HS-27A (cell line): ENCODE measurements at places on chromosomes 4 and X.

DNA sequence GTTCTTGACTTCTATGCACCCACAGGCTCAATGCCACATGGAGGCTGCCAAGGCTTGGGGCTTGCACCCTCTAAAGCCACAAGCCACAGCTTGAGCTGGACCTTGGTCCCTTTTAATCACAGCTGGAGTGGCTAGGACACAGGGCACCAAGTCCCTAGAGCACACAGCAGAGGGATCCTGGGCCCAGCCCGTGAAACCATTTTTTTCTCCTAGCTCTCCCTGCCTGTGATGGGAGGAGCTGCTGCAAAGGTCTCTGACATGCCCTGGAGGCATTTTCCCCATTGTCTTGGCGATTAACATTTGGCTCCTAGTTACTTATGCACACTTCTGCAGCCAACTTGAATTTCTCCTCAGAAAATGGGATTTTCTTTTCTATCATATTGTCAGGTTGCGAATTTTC lies 410.9 kb downstream of the GRID2 start:
- DNase-seq = no peak

DNA sequence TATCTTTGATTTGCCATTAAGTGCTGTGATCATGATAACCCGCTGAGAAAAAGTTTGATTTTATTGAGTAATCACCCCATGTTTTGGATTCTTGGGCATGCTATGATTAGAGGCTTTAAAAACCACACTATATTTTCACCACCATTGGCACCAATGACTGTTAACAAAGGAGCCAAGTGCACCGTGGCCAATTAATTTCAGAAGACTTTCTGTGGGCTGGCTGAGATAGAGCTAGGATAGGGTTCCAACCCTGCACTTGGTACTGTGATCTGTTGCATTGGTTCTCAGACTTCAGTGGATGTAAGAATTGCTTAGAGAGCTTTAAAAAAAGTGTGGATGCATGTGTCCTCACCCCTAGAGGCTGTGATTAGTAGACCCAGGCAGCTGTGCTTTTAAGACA lies 32.4 kb downstream of the OCRL start:
- DNase-seq = no peak

DNA sequence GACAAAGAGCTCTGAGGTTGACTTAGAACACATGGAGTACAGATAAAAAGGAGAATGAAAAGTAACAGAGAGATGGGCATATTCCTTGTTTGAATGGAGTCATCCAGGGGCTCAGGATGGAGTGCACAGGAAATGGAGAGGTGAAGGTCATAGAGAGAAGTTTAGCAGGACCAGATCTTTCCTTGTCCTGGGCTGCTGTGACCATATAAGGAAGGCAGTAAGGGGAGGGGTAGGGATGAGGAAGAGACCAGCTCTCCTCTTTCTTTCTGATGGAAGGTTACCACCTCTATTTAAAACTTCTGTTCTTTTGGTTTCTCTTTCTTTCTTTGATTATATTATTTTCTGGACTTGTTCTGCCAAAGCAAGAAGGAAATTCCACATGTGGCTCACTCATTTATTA lies 27.0 kb downstream of the AR start:
- DNase-seq = no peak

DNA sequence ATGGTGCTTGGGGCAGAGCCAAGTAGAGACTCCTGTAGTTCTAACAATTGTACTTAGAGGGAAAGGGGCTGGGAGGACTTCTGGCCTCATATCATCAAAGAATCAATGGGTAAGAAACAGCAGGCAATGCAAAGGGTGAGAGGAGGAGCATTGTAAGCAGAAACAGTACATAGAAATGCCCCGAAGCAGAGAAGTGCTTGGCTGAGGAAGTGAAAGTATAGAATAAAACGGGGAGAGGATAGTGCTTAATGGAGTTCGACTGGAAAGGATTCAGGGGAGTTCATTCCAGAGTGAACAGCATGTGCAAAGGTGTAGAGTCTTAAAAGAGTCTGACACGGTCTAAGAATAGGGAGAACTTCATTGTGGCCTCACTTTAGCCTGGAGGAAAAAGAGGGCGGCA lies 103.0 kb downstream of the SYNPO2 start:
- DNase-seq = no peak

DNA sequence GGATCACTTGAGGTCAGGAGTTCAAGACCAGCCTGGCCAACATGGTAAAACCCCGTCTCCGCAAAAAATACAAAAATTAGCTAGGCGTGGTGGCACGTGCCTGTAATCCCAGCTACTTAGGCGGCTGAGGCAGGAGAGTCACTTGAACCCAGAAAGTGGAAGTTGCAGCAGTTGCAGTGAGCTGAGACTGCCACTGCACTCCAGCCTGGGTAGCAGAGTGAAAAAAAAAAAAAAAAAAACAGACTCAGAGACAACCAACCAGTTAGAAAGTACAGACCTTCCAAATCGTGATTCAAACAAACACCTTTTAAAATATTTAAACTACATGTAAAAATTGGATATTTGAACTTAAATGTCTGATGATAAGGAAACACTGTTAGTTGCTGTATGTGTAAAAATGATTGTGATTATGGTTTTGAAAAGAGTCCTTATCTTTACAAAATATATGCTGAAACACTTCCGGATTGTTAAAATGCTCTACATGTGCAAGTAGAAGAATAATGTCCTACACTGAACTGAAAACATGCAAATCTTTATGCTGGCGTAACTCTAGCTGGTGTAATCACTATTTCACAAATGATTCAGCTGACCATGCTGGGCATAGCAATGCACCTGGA lies 37.8 kb downstream of the SH3KBP1 start:
- DNase-seq = no peak

- DNase-seq = no peak
Measured at GRCh38 chrX:80602036-80602860, 182.0 kb downstream of the TENT5D start.

DNA sequence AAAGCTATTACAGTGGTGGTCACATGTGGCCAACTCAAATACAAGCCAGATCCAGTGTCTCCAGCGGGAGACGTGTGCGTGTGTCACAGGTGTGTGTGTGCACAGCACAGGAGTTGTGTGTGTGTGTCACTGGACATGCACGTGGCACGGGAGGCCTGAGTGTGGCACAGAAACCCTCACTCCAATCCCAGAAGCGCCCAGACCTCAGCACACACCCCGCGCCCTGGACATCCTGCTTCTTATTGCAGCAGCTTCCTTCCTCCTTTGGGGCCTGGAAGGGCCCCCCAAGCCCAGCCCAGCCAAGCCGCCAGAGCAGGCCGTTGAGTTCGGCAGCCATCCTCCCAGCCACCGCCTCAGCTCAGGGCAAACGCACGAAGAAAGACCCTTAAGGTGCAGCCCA lies 37.9 kb downstream of the ACOX3 start:
- DNase-seq = no peak

- no peak for DNase-seq
Measured at GRCh38 chr4:38177641-38178391, 217.6 kb downstream of the PTTG2 start.

DNA sequence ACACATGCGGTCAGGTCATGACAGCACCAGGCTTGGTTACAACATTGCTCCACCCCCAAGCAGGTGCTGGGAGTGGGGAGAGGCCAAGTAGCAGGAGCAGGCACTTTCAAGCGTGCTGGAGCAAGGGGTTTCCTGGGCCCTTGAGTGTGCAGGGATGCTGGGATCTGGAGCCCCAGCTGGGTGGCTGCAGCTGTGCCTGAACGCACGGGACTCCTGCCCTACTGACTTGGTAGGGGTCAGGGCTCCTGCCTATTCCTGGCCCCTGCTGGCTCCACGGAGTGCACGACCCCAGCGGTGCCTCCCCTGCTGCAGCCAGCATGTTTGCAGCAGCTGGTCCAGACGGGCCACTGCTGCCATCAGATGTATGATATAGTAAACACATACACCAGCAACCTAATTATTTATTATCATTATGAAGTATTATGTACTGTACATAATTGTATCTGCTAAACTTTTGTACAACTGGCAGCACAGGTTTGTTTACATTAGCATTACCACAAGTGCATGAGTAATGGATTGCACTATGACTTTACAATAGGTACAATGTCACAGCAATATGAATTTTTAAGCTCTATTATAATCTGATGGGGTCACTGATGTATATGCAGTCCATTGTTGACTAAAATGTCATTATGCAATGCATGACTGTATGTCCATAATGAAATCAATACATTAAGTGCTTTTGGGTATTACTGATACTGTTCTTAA lies 620.6 kb downstream of the RAPGEF2 start:
- no peak for DNase-seq

- no peak for DNase-seq
Measured at GRCh38 chrX:122625821-122626220, 558.3 kb upstream of the GRIA3 start.

- no peak for DNase-seq
Measured at GRCh38 chr4:155931634-155932033, 22.0 kb downstream of the CTSO start.

DNA sequence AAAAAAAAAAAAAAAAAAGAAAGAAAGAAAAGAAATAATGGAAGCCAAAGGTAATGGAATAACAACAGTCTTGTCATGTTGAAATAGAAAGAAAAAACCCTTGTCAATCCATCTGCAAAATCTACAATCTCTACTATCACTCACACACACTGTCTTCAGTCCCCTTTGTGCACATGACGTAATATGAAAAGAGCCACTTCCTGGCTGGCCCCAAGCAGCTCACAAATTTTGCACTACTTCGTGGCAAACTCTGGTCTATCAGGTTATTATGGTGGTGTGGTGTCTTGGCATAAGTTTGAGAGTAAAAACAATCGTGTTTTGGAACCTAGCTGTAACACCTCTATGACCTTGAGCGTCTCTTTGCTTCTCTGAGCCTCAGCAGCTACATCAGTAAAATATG lies 8.3 kb upstream of the AFAP1 start:
- no peak for DNase-seq

- no peak for DNase-seq
Measured at GRCh38 chrX:72254816-72255215, 16.0 kb upstream of the ERCC6L start.

- no peak for DNase-seq
Measured at GRCh38 chr4:55819634-55820033, at the start of gene EXOC1L. TSS of gene EXOC1L (plus strand) at chr4:55819790. CDS start at chr4:55820027, 237 bp downstream.

GRCh38 chr4:22514481-22514880 lies 1.4 kb downstream of the ADGRA3 start:
- no peak for DNase-seq

DNA sequence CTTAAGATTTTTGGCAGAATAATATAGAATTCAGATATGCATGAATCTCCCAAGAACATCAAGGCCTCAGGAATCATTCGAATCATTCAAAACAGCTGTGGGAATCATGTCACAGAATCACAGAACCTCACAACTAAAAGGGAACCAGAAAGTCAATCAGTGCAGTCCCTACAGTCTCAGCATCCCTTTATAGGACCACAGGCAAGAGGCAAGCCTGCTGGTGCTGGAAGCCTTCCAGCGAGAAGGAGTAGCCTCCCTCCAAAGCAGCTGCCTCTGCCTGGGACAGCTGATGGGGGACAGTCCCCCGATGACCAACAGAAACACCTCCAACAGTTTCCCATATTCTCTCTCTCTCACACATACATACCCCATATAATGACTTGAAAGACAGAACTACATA lies 20.7 kb downstream of the QDPR start:
- no peak for DNase-seq

GRCh38 chrX:103774070-103774642 lies 2.5 kb upstream of the PLP1 start:
- peak; percentile 11 for DNase-seq

GRCh38 chr4:185341841-185342240 lies 53.9 kb downstream of the LRP2BP start:
- DNase-seq = no peak
